ENCODE measurements at places on chromosomes 3 and 15.
A peak's percentile ranks its signal among the peaks of the same experiment; 100 is the strongest.

DNA sequence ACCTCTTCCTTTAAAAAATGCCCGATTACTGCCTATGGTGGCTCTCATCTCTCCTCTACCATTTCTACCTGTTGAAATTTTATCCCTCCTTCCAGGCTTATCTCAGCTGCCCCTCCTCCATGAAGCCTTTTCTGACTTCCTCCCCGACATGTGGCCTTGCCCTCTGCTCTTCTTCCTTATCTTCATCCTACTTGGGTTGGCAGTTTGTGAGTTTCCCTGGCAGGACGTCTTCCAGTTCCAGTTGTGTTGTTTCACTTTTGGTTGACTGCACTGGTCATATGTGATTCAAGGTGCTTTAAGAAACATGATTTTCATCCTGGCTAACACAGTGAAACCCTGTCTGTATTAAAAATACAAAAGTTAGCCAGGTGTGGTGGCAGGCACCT, 4.4 kb downstream of the DLL4 start:
- no peak for DNase-seq

GRCh38 chr3:150341891-150342290, 66.2 kb upstream of the TSC22D2 start:
- DNase-seq: no peak

- no peak for DNase-seq
Observed at GRCh38 chr3:64345371-64345770, 120.1 kb upstream of the PRICKLE2 start.

DNA sequence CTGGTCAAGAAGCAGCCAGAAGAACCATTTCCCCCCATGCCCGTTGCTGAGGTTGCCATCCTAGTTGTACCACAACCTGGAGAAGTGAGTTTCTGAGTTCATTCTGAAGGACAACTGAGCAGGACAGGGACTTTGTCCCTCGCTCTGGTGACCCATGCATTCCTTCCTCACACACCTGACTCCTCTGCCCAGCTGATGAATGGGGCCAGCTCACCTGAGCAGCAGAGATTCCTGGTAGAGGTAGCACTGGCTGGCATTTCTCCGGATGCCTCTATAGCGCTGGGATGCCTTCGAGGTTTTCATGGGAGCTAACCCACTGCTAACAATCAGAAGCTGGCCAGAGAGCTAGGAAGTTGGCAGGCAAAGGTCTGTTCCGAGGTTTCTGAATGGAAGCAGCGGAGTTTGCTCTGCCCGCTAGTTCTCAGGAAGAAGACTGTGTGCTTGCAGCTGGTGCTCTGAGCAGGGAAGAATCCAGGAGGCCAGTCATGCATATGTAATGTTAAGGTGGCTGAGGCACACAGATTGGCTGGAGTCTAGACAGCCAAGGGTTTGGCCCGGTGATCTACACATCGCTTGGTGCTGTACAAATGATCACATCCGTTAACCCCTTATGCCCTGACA, at the start of gene TMC3:
TMC3 (minus strand) TSS at position 439 of the 621 bp plus-strand sequence; CDS start at position 303, 136 bp downstream.
- DNase-seq: no peak

GRCh38 chr3:108223928-108224327, 1.7 kb upstream of the IFT57 start:
- no peak for DNase-seq

DNA sequence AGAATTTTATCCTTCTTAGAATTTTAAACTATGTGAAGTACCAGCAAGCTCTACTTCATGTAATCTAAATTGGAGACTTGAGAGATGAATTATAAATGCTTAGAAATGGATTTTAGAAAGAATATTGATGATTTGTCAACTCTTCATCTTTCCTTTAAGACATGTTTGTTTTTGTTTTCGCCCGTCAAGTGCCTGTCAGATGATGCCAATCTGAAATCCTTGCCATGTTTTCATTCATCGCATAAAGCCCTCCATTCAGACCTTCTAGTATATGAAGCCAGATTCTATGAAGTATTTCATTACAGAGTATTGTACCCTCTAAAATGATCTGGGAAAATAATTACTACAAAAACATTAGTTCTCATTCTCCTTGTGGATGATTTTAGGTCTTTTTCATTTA, 223.2 kb upstream of the SOX2 start:
- no peak for DNase-seq

DNA sequence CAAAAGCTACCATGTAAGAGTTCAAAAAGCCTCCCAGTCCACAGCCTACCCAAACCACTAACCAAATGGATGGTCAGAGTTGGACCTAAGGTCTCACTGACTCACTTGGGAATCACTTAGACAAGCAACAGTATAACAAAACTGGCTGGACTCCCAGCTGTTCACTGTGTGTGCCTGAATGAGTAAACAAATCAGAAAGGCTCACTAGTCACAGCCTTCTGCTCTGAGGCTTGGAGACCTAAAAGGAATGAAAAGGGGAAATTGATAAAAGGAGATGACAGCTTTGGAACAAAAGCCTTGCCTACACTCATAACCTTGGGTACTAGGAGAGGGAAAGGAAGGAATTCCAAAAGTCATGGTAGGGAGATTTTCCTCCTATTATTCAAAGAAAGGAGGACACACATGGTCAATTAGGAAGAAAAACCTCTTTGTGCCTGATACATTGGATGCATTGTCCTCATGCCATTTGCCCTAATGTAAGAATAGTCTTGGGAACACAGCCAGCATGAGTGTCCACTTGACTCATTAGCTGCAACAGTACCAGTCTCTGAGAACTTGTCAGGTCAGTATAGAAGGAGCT, 92.3 kb downstream of the FRMD5 start:
- DNase-seq: no peak

DNA sequence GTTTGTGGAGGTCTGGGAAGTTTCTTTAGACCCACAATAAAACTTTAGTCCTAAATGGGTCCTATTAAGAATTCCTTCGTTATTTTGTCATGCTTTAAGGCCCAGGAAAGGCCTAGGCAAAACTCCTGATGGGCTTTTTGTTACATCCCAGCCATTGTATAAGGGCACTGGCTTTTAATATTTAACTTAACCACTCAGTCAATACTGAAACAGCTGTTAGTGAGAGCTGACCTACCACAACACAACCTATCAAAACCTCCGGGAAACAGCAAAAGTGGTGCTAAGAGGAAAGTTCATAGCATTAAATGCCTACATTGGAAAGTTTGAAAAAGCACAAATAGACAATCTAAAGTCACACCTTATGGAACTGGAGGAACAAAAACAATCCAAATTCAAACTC, 39.6 kb downstream of the ALCAM start:
- no peak for DNase-seq

DNA sequence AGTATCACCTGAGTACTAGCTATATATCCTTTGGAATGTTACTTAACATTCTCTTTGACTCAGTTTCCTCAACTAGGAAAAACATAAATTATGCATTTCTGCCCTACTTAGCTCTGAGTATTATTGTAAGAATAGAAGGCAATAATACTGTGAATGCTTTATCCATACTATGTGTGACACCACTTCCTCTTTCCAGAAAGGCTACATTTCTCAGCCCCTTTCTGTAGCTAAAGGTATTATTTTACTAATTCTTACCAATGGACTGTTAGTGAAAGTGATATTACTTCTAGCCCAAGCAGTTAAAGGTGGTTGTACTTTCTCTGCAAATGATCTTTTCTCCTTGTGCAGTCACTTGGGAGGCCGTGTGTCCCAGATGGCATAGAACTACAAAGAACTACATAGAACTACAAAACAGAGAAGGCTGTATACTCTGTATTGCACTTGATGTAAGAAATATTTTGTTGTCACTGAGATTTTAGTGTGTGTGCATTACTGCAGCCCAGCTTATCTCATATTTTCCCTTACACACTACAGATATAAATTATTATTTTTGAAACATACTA, 35.1 kb downstream of the MYH15 start:
- no peak for DNase-seq

GRCh38 chr3:22284559-22284958, 533.5 kb upstream of the ZNF385D start:
- no peak for DNase-seq

DNA sequence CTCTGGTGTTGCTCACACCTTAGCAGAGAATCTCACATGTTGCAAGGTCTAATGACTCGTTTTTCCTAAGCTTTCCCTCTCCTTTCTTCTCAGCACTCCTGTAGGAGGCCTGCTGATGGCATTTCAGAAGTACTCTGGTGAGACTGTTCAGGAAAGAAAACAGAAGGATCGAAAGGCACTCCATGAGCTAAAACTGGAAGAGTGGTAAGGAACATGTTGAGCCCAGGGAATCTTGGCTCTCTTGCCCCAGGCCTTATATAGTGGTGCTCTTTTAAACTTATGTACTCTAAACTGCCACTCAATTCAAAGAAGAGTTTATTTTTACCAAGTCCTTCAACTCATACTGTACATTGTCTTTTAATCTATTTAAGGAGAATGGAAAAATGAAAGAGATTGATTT, 18.8 kb downstream of the TIMMDC1 start:
- no peak for DNase-seq

DNA sequence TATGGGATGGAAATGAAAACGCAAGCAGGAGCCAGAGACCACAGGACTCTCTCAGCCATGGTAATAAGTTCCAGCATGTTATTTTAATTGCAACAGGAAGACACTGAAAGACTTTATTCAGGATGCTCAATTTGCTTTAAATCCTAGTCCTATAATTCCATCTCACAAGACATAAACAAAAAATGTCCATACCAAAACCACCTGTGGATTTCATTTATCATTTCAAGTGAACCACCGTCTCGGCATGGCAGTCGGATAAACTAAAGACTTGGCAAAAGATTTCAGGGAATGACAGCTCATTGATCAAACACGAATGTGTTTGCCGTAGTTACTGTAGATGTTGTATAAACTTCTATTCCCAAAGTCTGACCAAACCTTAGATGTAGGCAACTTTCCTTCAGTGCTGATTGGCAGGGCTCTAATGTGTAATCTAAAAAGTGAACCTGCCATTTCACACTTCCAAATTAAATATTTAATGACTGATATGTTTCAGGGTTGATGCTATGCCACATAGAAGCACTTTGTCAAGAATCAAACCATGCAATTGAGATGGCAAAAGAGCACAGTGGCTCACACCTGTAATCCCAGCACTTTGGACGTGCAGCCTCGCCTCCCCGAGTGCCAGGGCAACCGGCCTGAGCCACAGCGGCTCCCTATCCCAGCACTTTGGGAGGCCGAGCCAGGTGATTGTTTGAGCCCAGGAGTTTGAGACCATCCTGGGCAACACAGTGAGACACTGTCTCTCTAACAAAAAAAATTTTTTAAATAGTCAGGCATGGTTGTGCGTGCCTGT, 331.7 kb downstream of the MAGI1 start:
- no peak for DNase-seq

- DNase-seq: no peak
Observed at GRCh38 chr15:71083349-71083748, 31.9 kb upstream of the THSD4 start.

- DNase-seq: no peak
Observed at GRCh38 chr3:58261954-58262666, 24.5 kb downstream of the ABHD6 start.

- DNase-seq: no peak
Observed at GRCh38 chr3:185317674-185318073, 45.3 kb upstream of the MAP3K13 start.

- DNase-seq: no peak
Observed at GRCh38 chr3:113825090-113825489, 13.5 kb upstream of the GRAMD1C start.

DNA sequence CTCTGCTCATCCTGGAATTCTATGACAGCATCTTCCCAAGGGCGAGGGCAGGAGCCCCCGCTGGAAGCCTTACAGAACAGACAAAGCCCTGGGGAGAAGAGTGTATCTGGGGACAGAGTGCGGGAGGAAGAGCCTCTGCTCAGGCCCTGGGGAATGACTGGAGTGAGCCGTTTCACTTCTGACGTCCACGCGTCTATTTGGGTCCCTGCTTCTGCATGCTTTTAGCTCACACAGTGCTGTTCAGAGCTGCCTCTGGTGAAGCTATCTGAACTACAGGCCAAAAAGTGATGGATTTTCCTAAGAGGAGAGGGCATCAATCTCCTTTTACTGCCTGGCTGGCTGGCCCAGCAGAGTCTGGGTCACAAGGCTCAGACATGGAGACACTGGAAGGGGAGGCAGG, 311.8 kb downstream of the NTRK3 start:
- no peak for DNase-seq

DNA sequence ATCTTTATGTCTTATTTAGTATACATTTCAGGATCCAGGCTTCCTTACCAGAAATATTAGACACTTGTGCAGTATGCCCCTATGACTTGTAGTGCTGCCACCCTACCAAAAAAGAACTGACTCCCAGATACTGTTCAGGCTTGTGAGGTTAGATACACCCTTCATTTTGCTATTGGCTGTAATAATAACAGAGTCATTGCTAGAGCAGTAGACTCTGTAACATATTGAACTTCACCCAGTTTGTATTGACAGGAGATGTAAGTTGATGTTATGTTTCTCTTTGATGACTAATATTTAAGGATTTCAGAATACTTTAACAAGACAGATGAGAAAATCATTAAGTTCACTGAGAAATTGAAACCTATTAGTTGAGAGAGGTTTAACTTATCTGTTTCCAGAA, 32.9 kb downstream of the RNF111 start:
- no peak for DNase-seq

- peak; percentile 29 for DNase-seq
Observed at GRCh38 chr3:113947372-113948014, at the start of gene ZDHHC23. Gene ZDHHC23, plus strand, starts transcription at chr3:113948013. Its CDS starts 790 bp downstream, at chr3:113948803.

DNA sequence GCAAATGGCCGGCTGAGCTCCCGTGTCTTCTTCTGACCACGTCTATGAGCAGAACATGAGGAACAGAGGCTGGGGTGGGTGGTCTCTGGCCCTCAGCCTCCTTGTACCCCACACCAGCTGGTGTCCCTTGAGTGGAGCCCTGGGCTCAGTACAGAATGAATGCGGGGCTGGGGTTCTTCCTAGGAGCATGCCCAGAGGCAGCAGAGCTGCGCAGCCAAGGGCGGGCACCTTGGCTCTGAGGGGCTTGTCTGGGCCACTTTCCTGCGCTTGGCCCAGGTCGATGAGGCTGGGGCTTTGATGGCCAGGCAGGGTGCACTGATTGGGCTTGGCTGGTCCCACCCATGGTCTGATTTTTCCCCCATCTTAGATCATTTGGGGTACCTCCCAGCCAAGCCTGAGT, 6.4 kb downstream of the SCN5A start:
- DNase-seq: no peak

DNA sequence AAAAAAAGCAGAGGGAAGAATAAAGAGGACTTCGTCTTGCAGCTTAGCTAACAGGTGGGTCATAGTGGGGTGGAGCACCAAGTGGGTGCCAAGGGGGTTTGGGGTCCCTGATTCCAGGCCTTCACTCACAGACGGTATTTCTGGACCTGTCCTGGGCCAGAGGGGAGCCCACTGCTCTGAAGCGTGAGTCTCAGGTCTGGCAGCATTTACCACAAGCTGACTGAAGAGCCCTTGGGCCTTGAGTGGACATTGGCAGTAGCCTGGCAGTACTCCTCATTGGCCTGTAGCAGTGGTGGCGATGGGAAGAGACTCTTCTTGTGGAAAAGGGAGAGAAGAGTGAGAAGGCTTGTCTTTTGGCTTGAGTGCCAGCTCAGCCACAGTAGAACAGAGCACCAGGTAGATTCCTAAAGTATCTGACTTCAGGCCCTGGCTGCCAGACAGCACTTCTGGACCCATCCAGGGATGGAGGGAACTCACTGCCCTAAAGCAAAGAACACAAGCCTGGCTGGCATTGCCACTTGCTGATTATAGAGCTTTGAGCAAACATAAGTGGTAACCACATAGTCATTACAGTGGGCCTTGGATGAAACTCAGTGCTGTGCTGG, 72.9 kb downstream of the GLDN start:
- no peak for DNase-seq

- no peak for DNase-seq
Observed at GRCh38 chr3:54830658-54831057, 97.2 kb downstream of the LRTM1 start.

- DNase-seq: no peak
Observed at GRCh38 chr15:67593562-67593961, 51.1 kb downstream of the MAP2K5 start.

GRCh38 chr3:126197854-126198584, 17.6 kb upstream of the ALDH1L1 start:
- DNase-seq: peak; percentile 7
